ENCODE measurements at places on chromosomes 16 and 17.

DNA sequence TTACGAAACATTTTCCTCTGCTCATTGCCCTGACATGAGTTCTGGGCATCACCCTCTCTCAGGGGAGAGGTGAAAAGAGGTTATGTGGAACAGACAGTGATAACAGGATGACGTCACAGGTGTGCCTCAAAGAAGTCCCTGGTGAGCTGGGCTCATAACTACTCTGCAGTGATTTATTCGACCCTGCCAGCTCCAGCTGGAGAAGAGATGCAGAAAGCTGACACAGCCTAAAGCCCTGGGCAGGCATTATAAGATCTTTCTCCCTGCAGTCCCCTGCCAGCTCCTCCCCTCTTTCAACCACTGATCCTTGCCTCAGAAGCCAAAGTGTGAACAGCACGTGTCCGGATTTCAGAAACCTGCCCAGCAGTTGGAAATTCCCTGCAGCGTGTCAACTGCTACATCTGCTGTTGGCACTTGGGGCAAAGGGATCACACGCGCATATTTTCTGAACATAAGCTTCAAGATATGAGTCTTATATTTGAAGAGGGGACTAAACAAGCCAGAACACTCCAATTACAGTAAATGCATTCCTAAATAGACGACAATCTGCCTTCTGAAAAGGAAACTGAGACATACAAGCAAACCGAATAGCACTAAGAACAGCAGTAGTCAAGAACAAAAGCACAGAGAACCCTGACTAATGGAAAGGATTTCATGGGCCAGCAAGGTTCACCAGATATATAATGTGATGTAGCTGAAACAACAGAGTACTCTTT, 80.5 kb downstream of the SMG6 start:
- DNase-seq: peak; percentile 61

DNA sequence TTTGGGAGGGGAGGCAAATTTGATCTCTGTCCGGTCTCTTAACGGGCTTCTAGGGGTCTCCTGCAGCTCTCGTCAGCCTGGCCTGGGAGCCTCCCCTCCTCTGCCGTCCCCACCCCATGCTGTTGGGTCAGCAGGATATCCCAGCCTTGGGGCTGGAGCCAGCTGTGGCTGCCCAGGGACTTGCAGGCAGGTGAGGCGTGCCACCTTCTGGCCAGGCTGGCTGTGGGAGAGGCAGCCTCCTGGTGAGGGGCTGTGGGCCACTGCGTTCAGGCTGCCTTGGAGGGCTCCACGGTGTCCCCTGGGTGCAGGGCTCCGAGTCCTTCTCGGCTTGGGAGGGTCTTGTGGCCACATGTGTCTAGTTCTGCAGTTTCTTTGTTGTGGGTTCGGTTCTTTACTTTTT, 34.6 kb downstream of the TBCD start:
- no peak for DNase-seq

GRCh38 chr17:83149761-83150251, 70.4 kb downstream of the METRNL start:
- DNase-seq: no peak

GRCh38 chr17:79298799-79299198, 224.2 kb downstream of the ENGASE start:
- no peak for DNase-seq

DNA sequence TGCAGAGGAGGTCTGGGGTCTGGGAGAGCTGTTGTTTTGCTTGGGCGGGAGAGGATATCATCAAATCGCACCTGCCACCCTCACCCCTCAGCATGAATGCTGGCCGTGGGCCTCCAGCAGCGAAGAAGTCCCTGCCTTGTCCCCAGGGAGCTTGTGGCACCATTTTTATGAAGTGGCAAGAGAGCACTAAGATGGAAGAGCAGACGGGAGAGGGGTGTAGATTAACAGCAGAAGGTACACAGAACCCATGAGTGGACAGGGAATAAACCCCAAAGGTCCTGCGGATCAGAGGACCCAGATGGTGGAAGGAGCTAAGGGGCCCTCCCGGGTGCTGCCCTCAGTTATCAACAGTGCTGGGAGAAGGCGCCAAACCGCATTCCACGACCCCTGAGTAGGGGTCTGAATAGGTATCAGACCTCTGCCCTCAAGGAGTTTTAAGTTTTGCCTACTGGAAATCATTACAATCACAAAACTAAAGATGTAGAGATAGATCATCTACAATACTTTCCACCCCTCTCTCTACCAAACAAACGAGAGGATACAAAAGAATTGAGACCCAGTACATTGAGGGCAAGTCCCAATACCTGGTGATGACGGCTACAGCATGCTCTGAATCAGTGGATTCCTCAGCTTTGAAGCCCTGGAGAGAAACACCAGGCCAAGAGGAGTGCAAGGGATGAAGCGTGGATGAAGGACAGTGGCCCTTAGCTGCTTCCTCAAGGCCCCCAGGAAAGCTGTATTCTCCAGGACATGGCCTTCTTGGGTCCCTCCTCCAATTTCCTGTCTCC, 60.2 kb downstream of the CCDC182 start:
- no peak for DNase-seq

- peak; percentile 87 for DNase-seq
Measured at GRCh38 chr17:13244513-13244912, 226.7 kb upstream of the ELAC2 start.

- DNase-seq: no peak
Measured at GRCh38 chr17:79136596-79136995, 62.0 kb downstream of the ENGASE start.
